ENCODE measurements at places on chromosomes 2 and 18. TPM values are rescaled to one million over a fixed set of nuclear protein-coding genes. Genes with fewer than 3 reads are reported as not detected.

Gene DLGAP1
- total RNA-seq = 0.52 TPM

Gene ACADL
- total RNA-seq = 9.0 TPM

Gene NEURL3
- 0.70 TPM for total RNA-seq

Gene PPP1R1C
- total RNA-seq = 2.0 TPM

Gene SNTG2
- 9.9 TPM for total RNA-seq

Gene PJVK
- 5.8 TPM for total RNA-seq

Gene ZNF236
- total RNA-seq = 30.0 TPM

Gene LAMA1
- 2.7 TPM for total RNA-seq

Gene ABCG8
- not detected for total RNA-seq

Gene ANKRD36C
- 35.7 TPM for total RNA-seq

Gene ZSWIM2
- total RNA-seq = not detected

Gene TMEM178A
- 2.9 TPM for total RNA-seq

Gene PFN4
- total RNA-seq = 1.2 TPM

Gene DES
- total RNA-seq = 1,211 TPM

Gene TRIM43
- not detected for total RNA-seq

Gene RAB6C
- 0.34 TPM for total RNA-seq

Gene MYOM1
- 9.7 TPM for total RNA-seq

Gene CCDC148
- 3.4 TPM for total RNA-seq

Gene MBD2
- 95.7 TPM for total RNA-seq

Gene NAT8
- total RNA-seq = not detected

Gene WDSUB1
- 12.8 TPM for total RNA-seq

Gene TYMS
- total RNA-seq = 5.1 TPM

Gene PTPN18
- 97.9 TPM for total RNA-seq

Gene ANKRD30B
- total RNA-seq = not detected

Gene RRM2
- 2.2 TPM for total RNA-seq

Gene CXCR1
- total RNA-seq = not detected

Gene STPG4
- total RNA-seq = not detected

Gene TRABD2A
- total RNA-seq = 4.1 TPM

Gene B4GALT6
- 8.9 TPM for total RNA-seq
